ENCODE measurements at places on chromosomes 12 and 14. TPM values are rescaled to one million over a fixed set of nuclear protein-coding genes. Genes with fewer than 3 reads are reported as not detected.

DNA sequence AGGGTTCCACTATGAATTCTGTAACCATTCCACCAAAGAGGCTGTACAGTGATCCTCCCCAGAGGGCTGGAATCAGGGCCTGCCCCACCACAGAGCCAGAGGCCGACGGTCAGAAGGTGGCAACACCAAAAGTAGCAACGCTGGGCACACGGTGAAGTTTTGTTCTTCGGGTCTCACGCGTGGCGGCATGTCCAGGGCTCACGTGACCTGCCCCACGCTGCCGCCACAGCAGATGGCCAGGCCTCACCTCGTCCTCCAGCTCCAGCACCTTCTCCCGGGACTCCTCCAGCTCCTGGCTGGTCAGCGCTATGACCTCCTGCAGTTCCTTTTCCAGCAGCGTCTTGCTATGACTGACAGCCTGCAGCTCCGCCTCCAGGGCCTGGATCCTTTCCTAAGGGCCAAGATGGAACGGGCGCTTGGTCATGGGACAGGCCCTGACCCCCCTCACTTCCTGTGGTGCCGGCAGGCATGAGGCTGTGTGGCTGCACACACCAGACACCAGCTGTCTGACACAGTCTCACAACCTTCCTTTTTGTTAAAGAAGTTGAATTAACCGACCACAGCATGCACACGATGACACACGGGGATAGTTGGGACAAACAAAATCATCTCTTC, 22.4 kb upstream of the ANKLE2 start:
- no peak for DNase-seq

Gene AQP6
- total RNA-seq, result not detected

GRCh38 chr12:60279221-60279620, 683.4 kb downstream of the SLC16A7 start:
- no peak for DNase-seq

DNA sequence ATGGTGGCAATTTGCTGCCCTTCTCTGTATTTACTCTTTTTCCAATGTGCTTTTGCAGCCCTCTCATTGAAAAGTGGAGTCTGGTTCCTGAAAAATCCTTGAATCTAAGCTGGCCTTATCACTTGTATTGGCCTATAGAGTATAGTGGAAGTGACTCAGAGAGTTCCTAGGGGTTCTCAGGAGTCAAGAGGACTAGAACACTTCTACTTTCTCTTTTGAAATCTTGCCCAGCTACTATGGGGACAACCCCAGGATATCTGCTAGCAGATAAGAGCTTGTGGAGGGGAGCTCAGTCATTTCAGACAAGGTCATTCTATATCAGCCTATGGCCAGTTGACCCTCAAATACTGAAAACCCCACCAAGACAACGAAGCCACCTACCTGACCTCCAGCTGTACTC, 26.7 kb upstream of the WSCD2 start:
- DNase-seq, result no peak

GRCh38 chr14:99264691-99265450, 7.1 kb downstream of the BCL11B start:
- DNase-seq, result peak; percentile 76

GRCh38 chr12:60935981-60936761, 1324.0 kb upstream of the USP15 start:
- no peak for DNase-seq

- DNase-seq, result no peak
These were observed 17.9 kb upstream of the DCAF5 start for GRCh38 chr14:69170839-69171238.

GRCh38 chr14:99473458-99473857, 7.2 kb downstream of the SETD3 start:
- DNase-seq, result no peak

DNA sequence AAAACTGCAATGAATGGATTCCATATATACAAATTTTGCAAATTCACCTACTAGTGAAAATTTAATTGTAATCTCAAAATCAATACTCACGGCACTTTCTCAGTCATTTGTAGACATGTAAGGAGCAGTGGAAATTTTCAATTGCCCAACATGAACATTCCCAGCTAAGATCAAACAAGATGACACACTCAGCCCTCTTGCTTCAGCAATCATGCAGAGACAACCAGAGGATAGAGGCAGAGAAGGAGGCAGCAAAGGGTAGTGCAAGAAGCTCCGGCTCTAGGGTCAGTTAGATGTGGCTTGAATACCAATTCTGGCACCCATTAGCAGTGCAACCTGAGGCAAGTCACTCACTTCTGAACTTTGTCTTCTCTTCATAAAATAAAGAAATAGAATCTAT, 91.5 kb upstream of the SLC35F4 start:
- DNase-seq, result no peak
